ENCODE measurements at places on chromosomes 2 and 18.
A peak's percentile ranks its signal among the peaks of the same experiment; 100 is the strongest.

DNA sequence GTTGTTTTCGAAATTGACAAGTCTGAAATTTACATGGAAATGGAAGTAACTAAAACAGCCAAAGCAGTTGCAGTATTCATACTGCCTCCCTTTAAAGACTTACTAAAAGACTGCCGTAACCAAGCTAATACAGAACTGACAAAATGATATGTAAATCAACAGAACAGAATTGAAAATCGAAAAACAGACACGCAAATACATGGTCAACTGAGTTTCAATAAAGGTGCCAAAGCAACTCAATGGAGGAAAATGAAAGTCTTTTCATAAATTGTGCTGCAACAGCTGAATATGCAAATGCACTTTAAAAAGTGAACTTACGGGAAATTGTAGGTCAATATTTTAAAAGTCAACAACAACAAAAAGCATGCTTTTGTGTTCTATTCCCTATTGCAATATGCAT lies 34.2 kb downstream of the TMEM131 start:
- no peak for DNase-seq

- DNase-seq = no peak
Measured at GRCh38 chr2:88866756-88867155, 175.3 kb downstream of the RPIA start.

DNA sequence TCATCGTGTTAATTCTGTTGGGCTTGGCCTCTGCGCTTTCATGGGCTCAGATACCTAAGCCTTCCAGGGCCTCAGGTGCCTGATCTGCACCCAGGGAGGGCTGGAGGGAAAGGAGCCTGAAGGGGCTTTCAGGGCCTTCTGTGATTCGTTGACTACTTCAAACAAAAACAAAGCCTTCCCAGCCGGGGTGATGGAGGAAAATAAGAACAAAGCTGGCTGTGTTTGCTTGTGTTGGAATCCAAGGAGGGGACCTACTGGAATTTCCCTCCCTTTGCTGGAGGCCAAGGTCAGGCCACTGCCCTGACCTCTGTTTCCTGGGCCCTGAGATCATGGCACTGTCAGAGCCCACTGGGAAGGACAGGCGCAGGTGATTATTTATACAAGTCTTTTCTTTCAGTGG lies 135.3 kb downstream of the KLHL29 start:
- DNase-seq = peak; percentile 87

DNA sequence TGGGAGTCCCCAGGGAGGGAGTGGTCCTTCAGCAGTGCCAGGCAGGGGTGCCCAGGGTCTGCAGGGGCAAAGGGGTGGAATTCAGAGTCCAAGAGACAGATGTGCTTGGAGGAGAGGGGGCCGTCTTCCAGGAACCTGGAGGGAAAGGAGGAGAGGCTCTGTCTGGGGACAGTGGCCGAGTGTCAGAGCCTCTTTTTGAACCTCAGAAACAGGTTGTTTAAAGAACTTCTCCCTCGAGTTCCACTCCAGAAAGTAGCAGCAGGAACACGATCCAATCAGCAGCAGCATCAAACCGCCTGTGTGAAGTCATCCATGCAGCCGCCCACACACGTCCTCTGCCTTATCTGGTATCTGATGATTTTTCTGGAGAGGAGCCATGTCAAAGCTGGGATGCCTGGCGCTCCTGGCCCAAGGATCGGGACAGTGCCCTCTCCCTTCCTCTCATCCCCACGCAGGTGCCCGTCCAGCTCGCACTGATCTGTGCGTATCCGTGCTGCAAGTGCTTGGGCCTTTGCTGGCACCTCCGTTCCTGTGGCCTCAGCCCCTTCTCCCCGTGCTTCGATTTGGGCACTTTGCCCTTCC lies 205.1 kb downstream of the NDUFA10 start:
- DNase-seq = no peak

GRCh38 chr2:19649785-19650380 lies 251.9 kb downstream of the TTC32 start:
- no peak for DNase-seq

DNA sequence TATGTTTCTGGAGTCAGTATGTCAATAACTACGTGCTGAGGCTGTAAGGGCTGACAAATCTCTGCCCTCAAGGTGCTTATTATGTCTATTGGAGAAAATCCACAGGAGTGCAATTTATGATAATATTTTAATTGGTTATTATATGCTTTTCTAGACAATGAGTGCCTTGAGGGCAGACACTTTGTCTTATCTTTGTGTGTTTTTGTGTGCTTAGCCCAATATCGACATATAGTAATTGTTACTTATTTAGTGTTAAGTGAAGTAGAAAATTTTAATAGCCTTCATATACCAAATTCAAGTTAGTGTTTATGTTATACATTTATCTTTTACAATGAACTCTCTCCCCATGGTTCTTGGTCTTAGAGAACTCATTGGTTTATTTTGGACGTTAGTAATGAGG lies 118.9 kb downstream of the WDR7 start:
- no peak for DNase-seq

- DNase-seq = peak; percentile 90
Measured at GRCh38 chr2:235055891-235056516, 104.2 kb downstream of the SH3BP4 start.

GRCh38 chr2:239295377-239296019 lies 105.3 kb downstream of the HDAC4 start:
- no peak for DNase-seq

DNA sequence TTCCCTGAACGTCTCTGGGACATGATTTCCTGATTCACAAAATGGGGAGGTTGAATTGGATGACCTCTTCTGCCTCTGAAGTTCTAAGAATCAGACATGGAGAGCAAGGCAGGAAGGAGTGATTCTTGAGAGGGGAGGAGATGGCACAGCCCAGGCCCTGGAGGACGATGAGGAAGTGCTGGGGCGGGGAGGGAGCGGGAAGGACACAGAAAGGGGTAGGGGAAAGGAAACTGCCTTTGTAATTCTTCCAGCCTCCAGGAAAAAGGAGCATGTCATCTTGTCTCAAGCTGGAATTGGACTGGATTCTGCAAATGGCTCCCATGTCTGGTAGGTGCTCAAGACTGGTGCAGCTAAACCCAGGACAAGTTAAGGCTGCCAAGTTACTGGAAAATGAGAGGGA lies 97.0 kb upstream of the NCK2 start:
- DNase-seq = no peak

DNA sequence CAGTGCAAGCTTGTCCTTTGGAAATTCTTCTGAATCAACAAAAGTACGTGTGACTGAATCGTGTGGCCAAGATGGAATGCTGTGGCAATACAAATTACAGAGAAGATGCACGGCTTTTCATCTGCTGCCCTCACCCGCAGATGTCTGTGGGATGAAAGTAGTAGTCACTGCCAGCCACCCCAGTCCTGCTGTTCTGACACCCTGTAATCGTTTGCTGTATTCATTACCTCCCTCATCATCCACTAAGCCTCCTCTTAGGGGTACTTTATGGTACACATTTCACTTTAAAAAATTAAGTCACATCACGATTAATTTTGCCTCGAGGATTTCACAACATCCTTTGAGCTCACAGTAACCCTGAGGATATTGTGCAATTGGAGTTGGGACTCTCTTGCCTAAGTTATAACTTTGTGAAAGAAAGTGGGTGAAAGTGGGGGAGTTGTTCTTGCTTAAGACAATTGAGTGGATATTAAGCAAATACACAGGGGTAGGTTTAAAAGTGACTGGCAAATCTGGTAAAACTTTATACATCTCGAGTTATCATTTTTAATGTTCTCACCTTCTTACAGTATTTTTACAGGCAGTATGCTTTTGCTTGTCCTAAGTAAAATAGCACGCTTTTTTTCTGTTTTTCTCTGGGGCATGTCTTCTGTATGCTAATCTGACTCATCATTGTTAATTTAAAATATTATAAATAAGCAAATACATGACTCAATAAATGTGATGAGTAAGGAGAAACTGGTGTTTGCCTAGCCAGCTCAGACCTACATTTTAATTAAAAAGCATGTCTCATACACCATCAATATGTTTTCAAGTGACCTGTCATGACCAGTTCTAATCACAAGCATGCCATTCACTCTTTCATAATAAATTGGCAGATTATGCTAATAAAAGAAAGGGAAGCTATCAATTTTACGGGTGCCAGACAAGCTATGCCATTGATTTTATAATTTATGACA lies 680.9 kb downstream of the IRS1 start:
- no peak for DNase-seq

DNA sequence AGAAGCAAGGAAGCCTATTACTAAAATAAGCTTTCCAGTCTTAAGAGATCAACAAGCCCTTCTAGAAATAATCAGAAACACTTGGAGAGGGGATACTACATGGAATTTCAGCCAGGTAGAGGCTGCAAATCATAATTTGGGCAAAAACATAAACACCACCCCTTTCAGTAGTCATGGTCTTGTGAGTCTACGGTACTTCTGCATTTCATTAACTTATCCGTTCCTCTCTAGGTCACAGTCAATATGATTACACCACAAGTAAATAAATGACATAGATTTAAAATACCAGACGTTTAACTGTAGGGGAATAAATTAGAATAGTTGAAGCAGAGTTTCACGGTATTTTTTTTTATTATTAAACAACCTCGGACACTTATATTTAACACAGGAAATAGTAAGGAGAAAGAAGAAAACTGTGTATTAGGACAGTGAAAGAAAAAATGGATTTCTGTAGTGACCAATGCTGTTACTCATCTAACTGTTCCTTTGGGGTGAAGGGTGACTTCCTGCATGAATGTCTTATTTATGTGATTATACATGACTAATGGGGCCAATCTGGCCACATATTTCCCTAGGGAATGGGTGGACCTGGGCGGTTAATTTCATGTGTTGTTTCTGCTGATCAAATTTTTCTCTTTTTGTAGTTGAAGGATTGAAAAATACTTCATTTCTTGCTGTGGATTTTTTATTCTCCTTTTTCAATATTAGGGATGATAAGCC lies 456.6 kb upstream of the UBE2E3 start:
- DNase-seq = no peak

GRCh38 chr2:101200676-101201075 lies 49.5 kb upstream of the TBC1D8 start:
- DNase-seq = no peak

GRCh38 chr2:222888716-222889115 lies 27.9 kb downstream of the ACSL3 start:
- no peak for DNase-seq

DNA sequence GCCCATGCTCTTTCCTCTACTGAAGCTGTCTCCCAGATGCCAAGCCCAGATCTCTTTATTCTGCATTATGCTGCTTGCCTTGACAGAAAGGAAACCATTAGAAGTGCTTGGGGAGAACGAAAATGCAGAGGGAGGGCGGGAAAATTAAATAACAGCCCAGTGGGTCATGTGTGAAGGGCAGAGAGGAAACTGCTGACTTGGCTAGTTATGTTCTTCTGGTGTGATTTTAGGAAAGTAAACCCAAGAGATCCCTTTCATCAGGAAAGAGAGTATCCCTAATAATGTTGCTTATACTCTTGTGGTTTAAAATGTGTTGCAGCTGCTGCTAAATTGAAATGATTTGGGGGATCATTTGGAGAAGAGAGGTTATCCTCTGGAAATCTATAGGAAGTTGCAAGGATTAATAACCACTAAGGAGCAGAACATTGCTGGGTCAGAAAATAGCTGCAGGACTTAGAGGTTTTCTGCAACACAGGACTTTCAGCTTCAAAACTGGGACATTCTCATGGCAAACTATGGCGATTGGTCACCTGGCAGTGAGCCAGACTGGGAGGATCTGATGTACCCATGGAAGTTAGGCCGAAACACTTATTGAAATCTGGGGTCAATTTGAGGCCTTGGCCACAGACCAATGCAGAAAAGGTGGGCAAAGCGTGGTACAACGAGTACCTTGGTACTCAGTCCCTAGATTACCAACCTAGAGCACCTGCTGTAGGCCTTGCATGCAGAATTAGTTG lies 172.2 kb downstream of the TMEM247 start:
- DNase-seq = no peak

DNA sequence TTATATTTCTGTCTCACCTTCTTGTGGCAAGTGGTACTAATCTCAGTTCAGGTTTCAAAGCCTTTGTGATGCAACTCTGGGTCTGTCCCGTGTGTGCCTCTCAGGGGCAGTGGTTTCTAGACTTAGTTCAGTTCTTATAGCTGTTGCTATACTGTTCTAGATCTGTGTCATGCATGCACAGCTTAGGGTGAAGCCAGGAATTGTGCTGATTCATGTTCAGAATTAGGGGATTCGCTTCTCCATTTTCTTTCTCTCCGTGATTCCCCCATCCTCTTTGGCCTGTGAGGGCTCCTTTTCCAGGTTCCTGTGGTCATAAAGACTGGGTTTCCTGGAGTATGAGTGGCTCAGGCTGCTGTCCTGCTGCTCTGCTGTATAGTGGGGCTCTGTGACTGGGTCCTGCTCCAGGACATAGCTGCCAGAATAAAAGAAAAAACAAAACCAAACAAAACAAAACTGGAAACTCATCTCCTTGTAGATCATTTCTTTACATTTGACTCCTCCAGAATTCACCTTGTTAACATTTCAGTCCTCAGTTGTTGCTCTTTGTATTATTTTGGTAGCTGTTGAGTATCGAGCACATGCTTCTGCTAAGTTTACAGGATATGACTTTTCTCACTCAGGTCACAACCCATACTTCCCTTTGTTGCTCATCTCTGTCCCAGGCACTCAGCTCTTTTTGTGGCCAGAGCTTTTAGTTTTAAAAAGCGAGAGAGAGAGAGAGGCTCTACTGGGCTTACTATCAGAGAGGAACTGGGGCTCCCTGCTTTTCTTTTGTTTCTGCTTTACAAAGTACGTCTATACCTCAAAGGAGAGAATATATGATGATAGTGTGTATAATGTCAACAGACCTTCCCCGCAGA lies 34.2 kb downstream of the CERS6 start:
- DNase-seq = peak; percentile 28

DNA sequence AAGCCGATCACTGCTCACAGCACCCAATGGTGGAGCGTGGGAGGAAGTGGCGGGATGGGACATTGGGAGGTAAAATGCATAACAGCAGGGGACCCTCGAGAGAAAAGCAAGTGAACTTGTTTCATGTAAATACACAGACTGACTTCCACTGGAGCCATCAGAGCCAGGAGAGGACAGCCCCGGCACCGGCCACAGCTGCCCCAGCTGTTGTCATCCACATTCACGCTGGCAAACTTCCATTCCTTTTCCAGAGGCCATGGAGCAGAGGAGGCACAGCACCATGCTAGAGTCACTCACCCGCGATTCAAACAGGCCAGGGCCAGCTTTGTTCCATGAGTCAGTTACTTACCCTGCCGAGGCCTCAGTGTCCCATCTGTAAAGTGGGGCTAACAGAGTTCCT lies 610.9 kb upstream of the SALL3 start:
- no peak for DNase-seq

DNA sequence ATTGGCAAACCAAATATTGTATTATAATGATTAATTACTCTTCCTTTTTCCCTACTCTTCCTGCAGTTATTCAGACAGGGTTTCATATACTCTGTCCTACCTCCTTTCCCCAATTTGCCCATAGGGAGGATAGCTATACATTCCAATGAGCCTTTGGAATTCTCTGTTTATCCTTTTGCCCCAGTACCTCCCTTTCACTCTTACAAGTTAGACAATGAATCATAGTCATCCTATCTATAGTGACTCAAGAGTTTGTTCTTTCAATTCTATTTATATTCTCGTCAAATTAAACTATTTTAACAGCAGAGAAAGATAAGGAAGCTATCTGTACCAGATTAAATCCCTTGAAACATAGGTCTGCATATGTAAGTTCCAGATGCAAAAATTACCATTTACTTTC lies 437.5 kb downstream of the NR4A2 start:
- DNase-seq = no peak

- DNase-seq = peak; percentile 38
Measured at GRCh38 chr2:84631047-84631446, 114.7 kb downstream of the DNAH6 start.

Data from HuH-7 (cell line).